ENCODE measurements at places on chromosomes 2 and 18. TPM values are rescaled to one million over a fixed set of nuclear protein-coding genes. Genes with fewer than 3 reads are reported as not detected.
A peak's percentile ranks its signal among the peaks of the same experiment; 100 is the strongest.

The SPP2 gene
- not detected for total RNA-seq

The NXPH2 gene
- total RNA-seq, result not detected

The BCL11A gene
- 0.41 TPM for total RNA-seq

The C1QL2 gene
- not detected for total RNA-seq

DNA sequence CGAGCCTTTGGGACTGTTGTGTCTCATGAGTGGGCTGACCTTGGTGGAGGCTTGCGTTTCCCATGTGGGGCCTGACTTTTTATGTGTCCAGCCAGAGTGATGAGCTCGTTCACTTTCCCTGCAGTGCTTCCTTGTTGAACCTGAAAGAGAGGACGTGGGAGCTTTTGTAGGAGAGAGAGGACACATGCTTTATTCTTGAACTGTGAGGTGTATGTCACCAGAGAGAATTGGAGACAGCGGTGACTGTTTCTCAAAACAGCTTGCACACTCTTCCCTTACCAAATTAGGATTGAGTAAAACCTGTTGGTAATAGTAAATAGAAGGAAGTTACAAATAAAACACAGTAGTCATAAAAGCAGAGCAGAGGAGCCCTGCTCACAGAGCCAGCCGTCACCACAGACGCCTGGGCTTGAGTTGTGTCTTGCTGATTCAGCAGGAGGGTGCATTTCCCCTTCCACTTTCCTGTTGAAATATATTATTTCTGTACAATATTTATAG, 60.7 kb downstream of the INPP4A start:
- H3K27ac ChIP-seq, result peak overlapping the region; percentile 64
- H3K4me3 ChIP-seq, result no peak overlapping the region
- H3K36me3 ChIP-seq, result no peaks in the 10 kb centered on the region
- H3K27me3 ChIP-seq, result no peaks in the 10 kb centered on the region
- H3K4me1 ChIP-seq, result peaks cover 54% of the 10 kb centered on the region
- DNase-seq, result no peak

- no peak overlapping the region for H3K4me3 ChIP-seq
- H3K27ac ChIP-seq, result no peak overlapping the region
- no peaks in the 10 kb centered on the region for H3K27me3 ChIP-seq
- no peaks in the 10 kb centered on the region for H3K36me3 ChIP-seq
- no peaks in the 10 kb centered on the region for H3K4me1 ChIP-seq
Measured at GRCh38 chr2:24015562-24016375, 5.9 kb downstream of the MFSD2B start.

DNA sequence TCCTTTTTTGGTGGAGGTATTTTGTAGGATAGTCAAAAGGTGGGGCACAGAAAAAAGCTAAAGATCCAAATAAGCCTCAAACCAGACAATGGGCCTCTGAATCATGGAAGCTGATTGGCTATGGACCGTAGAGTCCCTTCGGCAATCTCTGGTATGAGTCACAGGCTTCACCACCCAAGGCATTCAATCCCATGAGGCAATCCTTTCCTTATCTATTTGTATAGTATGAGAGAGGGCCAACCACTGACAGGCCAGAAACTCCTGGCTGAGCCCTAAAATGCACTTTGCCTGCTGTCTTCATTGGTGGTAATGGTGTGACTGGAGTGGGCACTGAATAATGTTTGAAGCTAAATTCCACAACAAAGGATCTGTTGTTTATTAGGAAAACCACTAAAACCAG, 38.7 kb upstream of the MEX3C start:
- H3K36me3 ChIP-seq, result no peaks in the 10 kb centered on the region
- no peaks in the 10 kb centered on the region for H3K4me1 ChIP-seq
- no peaks in the 10 kb centered on the region for H3K27me3 ChIP-seq

DNA sequence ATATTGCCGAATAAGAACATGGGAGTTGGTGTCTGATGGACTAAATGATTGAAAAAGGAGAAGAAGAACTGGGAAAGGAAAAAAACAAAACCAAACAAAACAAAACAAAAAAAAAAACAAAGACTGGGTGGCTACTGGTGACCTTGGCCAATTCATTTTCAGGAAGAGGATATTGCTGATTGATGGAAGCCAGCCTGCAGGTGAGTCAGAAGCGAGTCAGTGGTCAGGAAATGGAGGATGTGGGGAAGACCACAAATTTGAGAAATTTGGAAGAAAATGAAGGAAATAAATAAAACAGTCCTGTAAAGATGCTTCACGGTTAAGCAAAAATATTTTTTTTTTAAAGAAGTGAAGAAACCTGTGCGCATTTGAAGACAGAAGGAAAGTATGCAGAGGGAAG, 296.9 kb downstream of the ZNF521 start:
- no peaks in the 10 kb centered on the region for H3K36me3 ChIP-seq
- H3K27ac ChIP-seq, result no peak overlapping the region
- no peaks in the 10 kb centered on the region for H3K27me3 ChIP-seq
- no peaks in the 10 kb centered on the region for H3K4me1 ChIP-seq

- H3K27me3 ChIP-seq, result no peaks in the 10 kb centered on the region
- H3K4me3 ChIP-seq, result no peak overlapping the region
- H3K27ac ChIP-seq, result no peak overlapping the region
- no peaks in the 10 kb centered on the region for H3K36me3 ChIP-seq
Measured at GRCh38 chr18:7545734-7546133, 21.4 kb upstream of the PTPRM start.

DNA sequence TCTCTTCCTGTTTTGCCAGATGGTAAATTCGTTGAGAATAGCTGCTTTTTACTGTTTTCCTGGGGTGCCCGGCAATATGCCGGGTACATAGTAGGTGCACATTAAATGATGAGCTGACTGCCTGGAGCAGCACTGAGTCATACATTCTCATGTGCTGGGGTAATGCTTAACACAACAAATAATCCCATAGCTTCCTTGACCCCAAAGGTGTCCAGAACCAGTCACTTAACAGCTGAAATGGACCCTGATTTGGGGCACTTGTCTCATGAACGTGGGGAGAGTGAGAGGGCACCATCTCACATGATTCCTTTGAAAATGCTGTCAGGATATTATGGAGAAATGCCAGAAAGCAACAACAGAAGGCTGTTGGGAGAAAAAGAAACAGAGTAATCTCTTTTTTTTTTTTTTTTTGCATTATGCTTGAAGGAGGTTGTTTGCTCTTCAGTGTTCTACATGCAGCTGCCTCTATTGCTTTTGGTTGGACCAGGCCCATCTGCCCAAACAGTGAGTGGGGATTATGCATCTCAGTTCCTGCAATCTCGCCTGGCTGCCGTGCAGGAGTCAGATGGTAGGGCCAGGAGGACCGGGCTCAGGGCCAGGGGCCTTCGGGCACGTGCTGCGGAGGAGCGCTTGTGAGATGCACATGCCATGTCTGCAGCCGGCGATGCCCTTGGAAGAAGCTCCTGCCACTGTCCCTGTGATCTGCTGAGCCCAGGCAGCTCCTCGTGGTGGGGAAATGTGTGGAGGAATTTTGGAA, 162.1 kb downstream of the SH3RF3 start:
- no peak for DNase-seq
- no peaks in the 10 kb centered on the region for H3K27me3 ChIP-seq
- H3K4me3 ChIP-seq, result no peak overlapping the region
- H3K36me3 ChIP-seq, result no peaks in the 10 kb centered on the region
- peaks cover 9% of the 10 kb centered on the region for H3K4me1 ChIP-seq
- peak overlapping the region; percentile 13 for H3K27ac ChIP-seq

DNA sequence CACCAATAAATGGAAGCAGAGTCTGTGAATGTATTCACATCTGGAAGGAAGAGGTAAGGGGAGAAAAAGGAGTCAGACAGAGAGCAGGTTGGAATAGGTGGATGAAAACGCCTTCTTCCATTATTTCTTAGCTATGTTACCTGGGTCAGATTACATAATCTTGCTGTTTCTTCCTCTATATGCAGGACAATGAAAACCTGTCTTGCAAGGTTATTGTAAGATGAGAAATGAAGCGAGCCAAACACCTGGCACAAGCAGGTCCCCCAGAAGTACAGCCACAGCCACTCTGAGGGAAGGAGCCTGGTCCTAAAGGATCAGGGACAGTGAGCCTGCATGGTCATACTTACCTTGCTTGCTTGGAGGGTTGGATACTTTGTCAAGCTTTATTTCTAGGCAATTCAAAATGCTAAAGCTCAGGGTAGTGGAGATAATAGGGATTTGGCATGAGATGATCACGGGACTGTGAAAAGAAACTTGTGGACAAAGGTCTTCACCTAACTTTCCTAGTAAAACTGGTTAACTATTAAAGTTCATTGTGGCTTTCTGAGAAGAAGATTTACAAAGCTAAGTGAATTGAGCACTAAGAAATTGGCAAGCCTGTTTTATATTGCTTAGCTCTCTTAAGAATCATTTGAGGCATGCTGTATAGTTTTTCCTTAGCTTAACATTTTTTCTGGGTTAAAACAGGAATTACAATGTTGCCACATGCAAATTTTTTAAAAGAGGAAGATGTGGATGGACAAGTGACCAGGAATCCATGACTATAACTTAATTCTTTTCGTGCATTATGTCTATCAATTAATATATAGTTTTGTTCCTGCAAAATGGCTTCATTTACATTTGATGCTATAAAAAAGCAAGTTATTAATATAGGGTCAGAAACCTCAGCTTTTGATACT, 15.7 kb upstream of the PLA2R1 start:
- H3K4me1 ChIP-seq, result peaks cover 6% of the 10 kb centered on the region
- no peak for DNase-seq
- no peak overlapping the region for H3K27ac ChIP-seq
- H3K27me3 ChIP-seq, result no peaks in the 10 kb centered on the region

DNA sequence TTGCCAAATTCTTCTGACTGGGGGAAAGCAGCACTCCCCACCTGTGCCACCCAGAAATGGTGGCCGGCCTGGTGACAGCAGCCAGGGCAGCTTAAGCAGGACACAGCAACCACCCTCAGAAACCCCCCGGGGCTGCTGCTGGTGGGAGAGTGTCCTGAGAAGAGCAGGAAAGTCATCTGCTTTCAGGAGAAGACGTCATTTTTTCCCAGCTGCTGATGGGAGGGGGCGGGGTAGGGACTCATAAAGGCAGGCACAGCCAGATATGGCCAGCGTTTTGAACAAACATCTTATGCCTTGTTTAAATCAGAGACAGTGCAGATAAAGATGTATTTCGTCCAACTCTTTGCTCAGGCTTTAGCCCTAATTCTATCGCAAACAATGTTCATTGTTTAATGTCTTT, 139.5 kb downstream of the LRRC30 start:
- no peak for DNase-seq
- H3K4me1 ChIP-seq, result peaks cover 9% of the 10 kb centered on the region
- H3K27me3 ChIP-seq, result no peaks in the 10 kb centered on the region
- H3K36me3 ChIP-seq, result no peaks in the 10 kb centered on the region
- H3K27ac ChIP-seq, result no peak overlapping the region
- no peak overlapping the region for H3K4me3 ChIP-seq

DNA sequence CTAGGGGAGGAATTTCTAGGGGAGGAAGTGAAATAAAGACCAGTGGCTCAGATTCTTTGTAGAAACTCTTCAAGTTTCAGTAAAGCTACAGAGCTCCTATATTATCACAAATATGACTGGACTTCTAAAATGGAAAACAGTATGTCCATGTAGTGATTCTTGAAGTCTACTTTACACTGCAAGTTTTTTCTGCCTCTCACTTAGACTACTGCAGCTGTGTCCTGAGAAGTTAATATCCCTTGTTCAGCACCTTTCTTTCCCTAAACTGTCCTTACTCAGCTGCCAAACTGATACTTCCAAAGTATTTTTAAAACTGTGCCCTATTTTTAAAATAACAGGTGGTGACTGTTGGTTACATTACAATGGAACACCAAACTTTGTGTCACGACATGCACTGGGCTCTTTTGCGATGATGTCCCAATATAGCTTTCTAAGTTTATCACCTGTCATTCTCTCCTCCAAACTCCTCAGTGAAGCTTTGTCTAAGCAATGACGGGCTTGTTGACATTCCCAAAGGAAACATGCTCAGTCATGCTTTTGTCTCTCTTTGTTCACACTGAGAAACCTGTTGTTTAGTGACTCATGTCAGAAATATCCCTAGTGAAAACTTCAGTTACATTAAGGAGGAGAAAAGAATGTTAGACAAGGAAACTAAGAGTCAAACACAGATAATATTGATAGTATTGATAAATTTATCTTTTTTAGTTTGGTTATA, 341.1 kb downstream of the ARL6IP6 start:
- H3K4me1 ChIP-seq, result no peaks in the 10 kb centered on the region
- no peak for DNase-seq

- no peak overlapping the region for H3K4me3 ChIP-seq
- H3K36me3 ChIP-seq, result no peaks in the 10 kb centered on the region
- H3K27ac ChIP-seq, result no peak overlapping the region
- H3K4me1 ChIP-seq, result no peaks in the 10 kb centered on the region
- DNase-seq, result no peak
Measured at GRCh38 chr2:170180031-170180566, 2.2 kb downstream of the MYO3B start.

DNA sequence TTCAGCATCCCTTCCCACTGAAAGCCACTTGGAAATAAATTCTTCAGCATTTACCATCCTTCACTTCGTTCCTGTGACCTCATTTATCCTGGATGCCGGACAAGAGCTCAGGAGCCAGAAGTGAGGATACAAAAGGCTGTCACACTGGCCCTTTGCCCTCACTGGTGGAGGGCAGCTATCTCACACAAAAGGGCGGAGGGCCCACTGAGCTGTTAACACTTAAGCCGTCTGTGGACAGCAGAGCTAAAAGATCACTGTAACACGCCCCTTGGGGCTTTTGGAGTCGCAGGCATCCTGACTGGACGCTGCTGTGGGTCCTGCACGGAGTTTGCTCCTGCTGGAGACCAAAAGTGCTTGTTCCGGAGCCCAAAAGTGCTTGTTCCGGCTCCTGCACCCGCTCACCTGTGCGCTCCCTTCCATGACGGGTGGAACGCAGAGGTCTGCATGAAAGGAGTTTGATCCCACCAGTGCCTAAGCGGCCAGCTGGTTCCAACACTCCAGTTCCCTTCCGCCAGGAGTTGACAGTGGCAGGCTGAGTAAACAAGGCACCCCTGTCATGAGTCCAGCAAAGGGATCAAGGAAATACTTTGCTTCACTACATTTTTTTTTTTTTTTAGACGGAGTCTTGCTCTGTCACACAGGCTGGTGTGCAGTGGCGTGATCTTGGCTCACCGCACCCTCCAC, 572.0 kb upstream of the LINC00305 start:
- no peaks in the 10 kb centered on the region for H3K4me1 ChIP-seq
- no peaks in the 10 kb centered on the region for H3K36me3 ChIP-seq
- no peak overlapping the region for H3K4me3 ChIP-seq
- no peak for DNase-seq
- no peak overlapping the region for H3K27ac ChIP-seq

- no peaks in the 10 kb centered on the region for H3K4me1 ChIP-seq
- H3K27ac ChIP-seq, result no peak overlapping the region
- no peaks in the 10 kb centered on the region for H3K36me3 ChIP-seq
- H3K4me3 ChIP-seq, result no peak overlapping the region
- no peaks in the 10 kb centered on the region for H3K27me3 ChIP-seq
Measured at GRCh38 chr2:186183406-186183805, 302.7 kb upstream of the ZC3H15 start.

- H3K4me1 ChIP-seq, result no peaks in the 10 kb centered on the region
- no peak overlapping the region for H3K4me3 ChIP-seq
- H3K27me3 ChIP-seq, result no peaks in the 10 kb centered on the region
- H3K27ac ChIP-seq, result no peak overlapping the region
Measured at GRCh38 chr2:11430729-11431128, 35.2 kb downstream of the E2F6 start.

DNA sequence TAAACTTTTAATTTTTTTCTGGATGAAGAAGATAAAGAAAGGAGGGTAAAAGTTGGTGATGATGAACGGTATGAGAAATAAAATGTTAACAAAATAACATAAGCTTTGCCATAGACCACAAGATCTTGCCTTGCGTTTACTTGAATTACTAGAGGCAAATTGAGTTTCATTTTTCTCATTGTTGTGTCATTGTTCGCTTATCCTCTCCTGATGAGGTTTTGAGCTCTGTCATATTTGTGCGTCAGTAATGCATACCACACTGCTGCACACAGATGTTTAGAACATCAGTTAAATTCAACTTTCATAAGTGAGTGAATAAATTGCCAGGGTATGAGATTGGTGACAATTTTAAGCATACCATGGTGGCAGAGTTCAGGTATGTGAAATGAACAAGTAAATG, 843.6 kb downstream of the SUCLG1 start:
- no peaks in the 10 kb centered on the region for H3K4me1 ChIP-seq
- H3K27ac ChIP-seq, result no peak overlapping the region
- no peaks in the 10 kb centered on the region for H3K36me3 ChIP-seq

Measured in thoracic aorta (tissue), 2 donors.